Transverse colon (tissue), 4 donors: ENCODE measurements at places on chromosomes 1 and 21.
A peak's percentile ranks its signal among the peaks of the same experiment; 100 is the strongest.

GRCh38 chr1:92837062-92837461 lies 5.2 kb downstream of the RPL5 start:
- H3K4me3 ChIP-seq = no peak overlapping the region
- no peaks in the 10 kb centered on the region for H3K27me3 ChIP-seq
- no peak for DNase-seq
- H3K4me1 ChIP-seq = peaks cover 15% of the 10 kb centered on the region
- no peaks in the 10 kb centered on the region for H3K36me3 ChIP-seq

DNA sequence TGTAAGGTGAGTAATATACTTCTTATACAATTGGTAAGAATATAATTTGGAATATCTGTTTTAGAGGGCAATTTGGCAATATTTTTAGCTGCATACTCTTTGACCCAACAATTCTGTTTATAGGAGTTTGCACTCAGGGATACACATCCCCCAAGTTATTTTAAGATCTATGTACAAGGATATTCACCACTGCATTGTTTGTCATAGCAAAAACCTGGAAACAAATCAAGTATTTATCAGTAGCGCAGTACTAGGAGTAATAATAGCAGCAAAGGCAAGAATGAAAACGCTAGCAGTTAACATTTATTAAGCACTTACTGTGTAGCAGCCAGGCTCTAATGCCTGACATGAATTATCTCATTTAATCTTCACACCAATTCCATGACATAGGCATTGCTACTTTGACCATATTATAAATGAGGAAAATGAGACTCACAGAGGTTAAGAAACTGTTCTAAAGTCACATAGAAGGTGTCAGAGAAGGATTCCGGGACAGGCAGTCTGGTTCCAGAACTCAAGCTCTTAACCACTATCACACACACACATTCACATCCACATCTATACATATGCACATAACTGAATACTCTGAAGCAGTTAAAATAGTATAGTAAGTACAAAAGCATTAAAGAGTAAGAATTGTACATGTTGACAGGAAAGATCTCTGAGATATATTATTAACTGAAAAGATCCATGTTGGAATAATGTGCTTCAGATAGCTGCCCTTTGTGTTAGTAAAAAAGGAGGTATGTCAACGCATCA lies 30.6 kb downstream of the PHC2 start:
- H3K27me3 ChIP-seq = no peaks in the 10 kb centered on the region
- H3K27ac ChIP-seq = no peak overlapping the region
- no peak for DNase-seq

DNA sequence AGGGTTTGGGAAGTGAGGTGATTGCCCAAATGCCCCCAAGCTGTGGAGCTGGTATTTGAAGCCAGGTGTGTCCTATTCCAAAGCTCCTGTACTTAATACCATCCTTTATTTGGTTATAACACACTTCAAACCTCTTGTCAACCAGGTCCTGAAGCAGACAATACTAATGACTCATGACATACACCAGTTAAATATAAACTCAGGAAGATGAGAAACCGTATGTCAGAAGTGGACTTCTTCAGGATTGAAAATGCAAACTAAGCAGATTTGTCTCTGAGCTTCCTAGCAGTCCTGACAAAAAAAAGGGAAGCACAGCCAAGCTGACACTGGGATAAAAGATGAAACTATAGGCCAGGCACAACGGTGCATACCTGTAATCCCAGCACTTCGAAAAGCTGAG lies 70.6 kb downstream of the ALPL start:
- no peak overlapping the region for H3K27ac ChIP-seq
- H3K4me1 ChIP-seq = no peaks in the 10 kb centered on the region
- no peak overlapping the region for H3K4me3 ChIP-seq
- H3K27me3 ChIP-seq = peaks cover under 1% of the 10 kb centered on the region
- DNase-seq = no peak
- no peaks in the 10 kb centered on the region for H3K36me3 ChIP-seq

DNA sequence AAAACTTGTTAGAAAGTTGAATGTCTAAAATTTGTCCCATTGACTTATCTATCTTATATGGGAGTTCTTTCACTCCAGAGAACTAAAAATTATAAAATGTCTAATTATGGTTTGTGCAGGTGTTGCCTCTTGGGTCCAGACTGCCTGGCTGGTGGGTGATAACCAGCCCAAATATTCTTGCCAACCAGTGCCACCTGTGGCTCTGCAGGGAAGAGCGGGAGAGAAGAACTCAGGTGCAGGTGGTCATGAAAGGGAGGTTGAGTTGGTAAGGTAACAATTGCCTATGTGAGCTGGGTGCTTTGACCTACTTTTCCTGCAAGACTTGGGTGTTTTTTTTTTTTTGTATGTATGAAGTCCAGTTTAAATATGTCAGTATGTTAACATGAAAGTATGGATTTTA lies 10.2 kb downstream of the RPS6KC1 start:
- no peaks in the 10 kb centered on the region for H3K4me1 ChIP-seq
- no peak overlapping the region for H3K27ac ChIP-seq
- no peaks in the 10 kb centered on the region for H3K36me3 ChIP-seq
- no peak overlapping the region for H3K4me3 ChIP-seq
- no peaks in the 10 kb centered on the region for H3K27me3 ChIP-seq

DNA sequence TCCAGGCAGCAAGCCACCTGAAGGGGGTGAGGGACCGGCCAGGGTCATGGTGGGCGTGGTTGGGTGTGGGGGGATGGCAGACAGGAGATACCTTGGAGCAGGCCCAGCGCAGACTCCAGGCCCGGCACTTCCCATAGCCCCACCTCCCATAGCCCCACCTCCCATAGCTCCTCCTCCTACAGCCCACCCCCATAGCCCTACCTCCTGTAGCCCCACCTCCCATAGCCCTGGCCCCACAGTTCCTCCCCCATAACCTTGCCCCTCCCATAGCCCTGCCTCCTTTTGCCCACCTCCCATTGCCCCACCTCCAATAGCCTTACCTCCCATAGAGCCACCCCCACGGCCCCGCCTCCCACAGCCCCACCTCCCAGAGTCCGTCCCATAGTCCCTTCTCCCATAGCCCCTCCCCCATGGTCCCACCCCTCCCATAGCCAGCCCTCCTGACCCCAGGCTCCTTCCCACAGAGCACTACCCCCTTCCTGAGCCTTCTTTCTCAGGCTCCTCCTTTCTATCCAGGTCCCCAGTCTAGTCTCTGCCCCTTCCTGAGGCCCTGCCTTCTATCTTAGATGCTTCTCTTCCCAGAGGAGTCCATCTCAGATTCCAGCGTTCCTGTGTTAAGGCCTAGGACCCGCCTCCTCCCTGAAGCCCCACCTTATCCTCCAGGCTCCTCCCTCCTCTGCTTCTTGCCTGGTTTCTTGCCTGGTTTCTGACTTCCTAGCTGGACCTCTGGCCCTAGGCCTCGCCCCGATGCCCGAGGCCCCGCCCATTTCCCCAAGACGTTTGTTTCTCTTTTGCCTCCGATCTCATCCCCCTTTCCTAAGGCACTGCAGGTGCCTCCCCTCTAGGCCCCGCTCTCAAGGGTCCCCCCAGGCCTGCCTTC lies 46.8 kb downstream of the PTPRU start:
- peak; percentile 56 for DNase-seq
- no peaks in the 10 kb centered on the region for H3K36me3 ChIP-seq
- H3K27me3 ChIP-seq = no peaks in the 10 kb centered on the region
- H3K4me3 ChIP-seq = no peak overlapping the region
- H3K27ac ChIP-seq = no peak overlapping the region

DNA sequence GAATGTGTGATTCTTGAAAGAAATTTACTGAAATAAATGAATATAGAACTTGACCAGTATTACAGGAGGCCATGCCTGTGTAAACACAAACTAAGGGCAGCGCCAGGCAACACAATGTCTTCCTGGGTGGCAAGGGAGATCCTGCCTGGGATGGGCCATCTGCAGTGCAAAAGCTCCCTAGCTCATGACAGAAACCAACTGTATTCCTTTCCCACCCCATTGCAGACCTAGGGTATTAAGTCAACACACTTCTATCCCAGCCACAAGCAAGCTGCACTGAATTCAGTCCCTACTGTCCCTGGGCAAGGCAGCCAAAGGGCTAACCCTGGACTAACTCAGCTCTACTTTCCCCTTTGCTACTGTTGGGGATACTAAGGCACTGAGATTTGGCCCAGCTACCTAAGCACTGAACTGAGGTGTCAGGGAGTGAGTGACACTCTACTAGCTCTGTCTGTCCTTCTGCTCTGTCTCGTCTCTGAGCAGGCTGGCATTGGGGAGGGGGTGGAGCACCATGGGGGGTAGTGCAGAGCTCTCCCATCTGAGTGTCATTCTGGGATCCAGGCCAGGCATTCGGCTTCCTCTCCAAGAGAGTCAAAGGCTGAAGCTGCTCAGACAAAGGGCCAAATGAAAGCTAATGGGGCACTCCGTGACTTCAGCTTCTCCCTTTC lies 2.5 kb downstream of the INKA2 start:
- peaks cover 45% of the 10 kb centered on the region for H3K4me1 ChIP-seq
- H3K36me3 ChIP-seq = no peaks in the 10 kb centered on the region
- H3K4me3 ChIP-seq = no peak overlapping the region
- H3K27ac ChIP-seq = peak overlapping the region; percentile 95
- no peak for DNase-seq
- H3K27me3 ChIP-seq = peaks cover 23% of the 10 kb centered on the region

GRCh38 chr1:91054780-91055481 lies 33.1 kb upstream of the ZNF644 start:
- peaks cover 5% of the 10 kb centered on the region for H3K4me1 ChIP-seq
- H3K27ac ChIP-seq = no peak overlapping the region
- no peak overlapping the region for H3K4me3 ChIP-seq
- H3K36me3 ChIP-seq = no peaks in the 10 kb centered on the region
- no peaks in the 10 kb centered on the region for H3K27me3 ChIP-seq

GRCh38 chr1:94953746-94954145 lies 26.8 kb upstream of the CNN3 start:
- H3K27me3 ChIP-seq = no peaks in the 10 kb centered on the region
- H3K36me3 ChIP-seq = no peaks in the 10 kb centered on the region
- no peak overlapping the region for H3K4me3 ChIP-seq
- H3K4me1 ChIP-seq = peaks cover 20% of the 10 kb centered on the region

- no peaks in the 10 kb centered on the region for H3K27me3 ChIP-seq
- H3K36me3 ChIP-seq = no peaks in the 10 kb centered on the region
- H3K27ac ChIP-seq = no peak overlapping the region
- no peak for DNase-seq
Measured at GRCh38 chr21:16460936-16461335, 731.2 kb downstream of the USP25 start.

GRCh38 chr1:151680826-151681225 lies 35.8 kb downstream of the CELF3 start:
- H3K36me3 ChIP-seq = peaks cover 4% of the 10 kb centered on the region
- DNase-seq = no peak
- no peaks in the 10 kb centered on the region for H3K27me3 ChIP-seq
- H3K4me3 ChIP-seq = no peak overlapping the region
- H3K27ac ChIP-seq = no peak overlapping the region

DNA sequence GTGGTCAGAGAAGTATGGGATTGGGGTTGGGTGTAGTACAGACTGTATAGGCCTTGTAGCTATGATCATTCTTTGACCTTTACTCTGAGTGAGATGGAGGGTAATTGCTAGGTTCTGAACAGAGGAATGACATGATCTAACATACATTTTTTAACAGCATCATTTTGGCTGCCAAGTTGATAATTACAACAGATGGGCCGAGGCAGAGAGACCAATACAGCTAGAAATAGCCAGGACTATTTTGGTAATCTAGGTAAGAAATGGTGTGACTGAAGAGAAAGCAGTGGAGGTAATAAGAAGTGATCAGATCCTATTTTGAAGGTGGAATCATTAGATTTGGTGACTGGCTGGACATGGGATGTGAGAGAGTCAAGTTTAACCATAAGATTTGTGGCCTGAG lies 43.5 kb downstream of the RPAP2 start:
- H3K27ac ChIP-seq = no peak overlapping the region
- DNase-seq = no peak
- H3K4me3 ChIP-seq = no peak overlapping the region
- H3K27me3 ChIP-seq = no peaks in the 10 kb centered on the region

- DNase-seq = no peak
- H3K4me3 ChIP-seq = no peak overlapping the region
- peak overlapping the region; percentile 83 for H3K27ac ChIP-seq
- peaks cover 9% of the 10 kb centered on the region for H3K4me1 ChIP-seq
Measured at GRCh38 chr1:178928976-178929375, 58.1 kb upstream of the ANGPTL1 start.

DNA sequence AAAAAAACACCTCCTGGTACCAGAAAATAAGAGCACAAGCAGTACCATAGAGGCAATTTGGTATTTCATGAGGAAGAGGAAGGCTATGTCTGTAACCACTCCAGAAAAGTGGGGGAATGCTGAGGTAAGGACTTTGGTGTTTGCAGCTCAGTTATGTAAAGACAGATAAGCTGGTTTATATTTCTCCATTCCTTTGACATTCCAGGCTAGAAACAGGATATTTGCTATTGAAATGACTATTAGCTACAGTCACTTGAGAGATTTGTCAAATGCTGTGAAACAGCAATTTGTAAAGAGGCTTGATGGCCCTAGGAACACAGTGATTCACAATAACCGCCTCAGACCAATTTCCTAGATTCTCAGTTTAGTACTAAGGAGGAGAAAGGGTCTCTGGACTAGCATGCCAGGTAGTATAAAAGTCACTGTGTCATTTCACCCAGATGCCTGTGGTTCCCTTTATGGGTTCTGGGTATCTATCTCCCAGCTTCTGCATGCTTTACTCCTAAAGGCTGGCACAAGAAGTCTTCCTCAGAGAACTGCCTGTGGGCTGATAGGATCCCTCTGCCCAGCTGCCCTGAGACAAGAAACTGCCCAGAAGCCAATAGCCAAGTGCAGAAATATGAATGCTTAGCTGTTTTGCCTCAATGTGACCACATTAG lies 80.5 kb downstream of the VCAM1 start:
- no peak overlapping the region for H3K27ac ChIP-seq
- H3K4me1 ChIP-seq = no peaks in the 10 kb centered on the region
- H3K4me3 ChIP-seq = no peak overlapping the region
- no peaks in the 10 kb centered on the region for H3K27me3 ChIP-seq

- H3K4me3 ChIP-seq = no peak overlapping the region
- peak overlapping the region; percentile 92 for H3K27ac ChIP-seq
- H3K36me3 ChIP-seq = no peaks in the 10 kb centered on the region
- H3K27me3 ChIP-seq = no peaks in the 10 kb centered on the region
- peak; percentile 77 for DNase-seq
Measured at GRCh38 chr1:20187103-20187812, 940 bp upstream of the PLA2G2C start.

GRCh38 chr21:41210426-41211059 lies 42.6 kb downstream of the BACE2 start:
- no peak overlapping the region for H3K4me3 ChIP-seq
- H3K27ac ChIP-seq = no peak overlapping the region
- peaks cover 12% of the 10 kb centered on the region for H3K4me1 ChIP-seq
- DNase-seq = no peak
- H3K36me3 ChIP-seq = no peaks in the 10 kb centered on the region

DNA sequence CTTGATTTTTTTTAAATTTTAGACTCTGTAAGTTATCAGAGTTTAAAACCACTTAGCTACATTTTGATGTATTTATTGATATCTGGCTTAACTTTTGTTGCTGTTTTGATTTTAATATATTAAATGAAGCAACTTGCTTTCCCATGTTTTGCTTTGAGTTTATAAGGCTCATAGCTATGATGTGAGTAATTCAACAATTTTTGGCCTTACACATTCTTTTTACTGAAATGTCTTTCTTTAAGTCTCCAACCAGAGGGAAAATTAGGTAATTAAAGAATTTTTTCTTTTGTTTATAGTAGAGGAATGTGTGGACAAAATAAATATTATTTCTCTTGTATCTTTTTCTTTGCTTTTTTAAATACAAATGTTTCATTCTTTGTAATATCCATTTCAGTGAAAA lies 258.3 kb upstream of the ADAMTS5 start:
- no peak overlapping the region for H3K27ac ChIP-seq
- DNase-seq = no peak
- H3K4me1 ChIP-seq = no peaks in the 10 kb centered on the region
- no peaks in the 10 kb centered on the region for H3K36me3 ChIP-seq

- no peak overlapping the region for H3K27ac ChIP-seq
- no peaks in the 10 kb centered on the region for H3K27me3 ChIP-seq
- DNase-seq = no peak
Measured at GRCh38 chr1:232376632-232377493, 253.1 kb downstream of the SIPA1L2 start.
